MM.1S (cell line): ENCODE measurements at places on chromosomes 7 and 10.

DNA sequence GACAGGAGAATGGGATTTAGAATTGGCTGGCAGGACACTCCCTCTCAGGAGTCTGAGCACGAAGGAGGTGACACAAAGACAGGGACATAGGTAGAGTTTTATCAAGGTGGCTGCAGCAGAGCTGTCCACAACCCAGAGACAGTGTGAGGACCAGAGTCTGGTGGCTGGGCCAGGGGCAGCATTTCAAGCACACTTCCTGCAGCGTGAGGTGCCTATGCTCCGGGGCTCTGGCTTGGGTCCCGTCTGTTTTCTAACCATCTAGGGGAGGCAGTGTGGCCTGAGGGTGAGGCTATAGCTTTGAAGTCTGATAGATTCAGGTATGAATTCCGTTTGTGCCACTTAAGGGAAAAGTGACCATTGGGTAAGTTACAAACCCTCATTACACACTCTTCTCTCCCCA lies 222.7 kb upstream of the ZMIZ1 start:
- no peak for DNase-seq

- peak; percentile 8 for DNase-seq
Observed at GRCh38 chr7:156080596-156080995, 268.3 kb upstream of the SHH start.

DNA sequence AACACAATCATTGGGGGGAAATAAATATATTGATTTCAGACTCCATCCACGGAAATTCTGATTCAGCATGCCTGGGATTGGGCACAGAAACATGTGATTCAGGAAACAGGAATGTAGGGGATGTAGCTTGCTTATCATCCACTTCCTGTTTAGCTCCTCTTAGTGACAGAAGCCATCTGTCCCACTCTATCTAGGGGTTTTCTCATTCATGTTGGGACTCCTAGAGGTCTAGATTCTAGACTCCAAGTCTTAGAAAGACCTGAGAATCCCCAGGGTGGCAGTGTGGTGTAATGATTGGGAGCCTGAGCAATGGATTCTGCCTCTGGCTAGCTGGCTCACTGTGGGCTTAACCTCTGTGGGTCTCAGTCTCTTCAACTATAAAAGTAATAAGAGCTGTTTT lies 67.9 kb downstream of the CDK1 start:
- DNase-seq, result no peak

- no peak for DNase-seq
Observed at GRCh38 chr7:77181015-77181595, 18.5 kb downstream of the FGL2 start.

- no peak for DNase-seq
Observed at GRCh38 chr10:60222047-60222446, 167.6 kb downstream of the ANK3 start.
